ENCODE measurements at places on chromosomes 6 and 20.

DNA sequence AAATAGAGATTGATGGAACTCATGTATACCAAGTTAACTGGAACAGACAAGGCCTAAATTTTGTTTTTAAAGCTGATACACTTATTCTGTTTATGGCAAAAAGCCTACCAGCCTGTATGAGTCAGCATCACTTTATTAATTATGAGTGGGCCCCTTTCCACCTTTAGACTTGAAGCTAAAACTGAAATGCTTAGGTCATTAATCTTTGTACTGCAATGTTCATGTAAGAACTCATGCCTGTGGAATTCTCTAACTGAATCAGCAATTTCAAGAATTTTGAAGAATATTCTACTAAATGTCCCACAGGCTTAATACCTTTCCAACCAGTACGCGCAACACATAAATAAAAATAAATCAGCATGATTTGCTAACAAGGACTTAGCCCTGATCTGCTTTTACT lies 140.2 kb upstream of the PHACTR1 start:
- no peak for DNase-seq

DNA sequence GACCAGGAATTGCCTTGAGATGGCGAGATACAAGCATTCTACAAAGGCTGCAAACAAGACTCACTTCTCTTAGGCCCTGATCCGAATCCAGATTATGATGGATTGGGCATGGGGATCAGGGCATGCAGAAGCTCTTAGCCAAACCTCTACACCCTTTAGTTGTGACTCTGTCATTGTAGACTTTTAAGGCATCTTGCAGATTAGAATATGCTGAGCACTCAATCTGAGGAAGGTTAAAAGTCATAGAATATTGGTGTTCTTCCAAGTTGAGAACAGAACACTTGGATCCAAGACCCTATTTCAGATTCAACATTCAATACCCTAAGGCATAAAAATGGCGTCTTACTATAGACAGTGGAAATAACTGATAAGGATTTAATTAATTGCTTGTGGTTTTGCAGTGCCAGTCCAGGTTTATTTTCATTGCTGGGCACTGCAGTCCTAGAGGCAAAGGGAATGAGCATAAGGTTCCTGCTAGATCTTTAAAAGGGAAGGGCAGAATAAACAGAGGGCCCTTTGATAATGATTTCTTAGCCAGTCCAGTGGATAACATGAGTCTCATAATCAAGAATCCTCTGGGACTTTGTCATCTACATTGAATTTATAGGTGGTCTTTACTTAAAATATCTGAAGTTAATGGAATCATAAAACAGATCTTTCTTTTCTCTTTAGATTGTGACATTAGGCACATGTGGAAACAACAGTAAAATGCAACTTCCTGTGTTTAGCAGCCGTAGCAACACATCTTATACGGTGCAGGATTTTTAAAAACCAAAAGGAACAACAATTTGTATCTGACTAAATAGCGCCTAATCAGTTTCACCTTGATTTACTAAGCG lies 17.6 kb downstream of the PHACTR2 start:
- DNase-seq = no peak

- peak; percentile 68 for DNase-seq
Observed at GRCh38 chr6:7389451-7390225, at the start of the genes CAGE1 and RIOK1. Gene CAGE1 (minus strand): TSS chr6:7389742. CDS start chr6:7387173, 2,569 bp downstream. Gene RIOK1 (plus strand): TSS chr6:7389808. CDS start chr6:7390003, 195 bp downstream.

- DNase-seq = no peak
Observed at GRCh38 chr6:128526152-128526914, 5.9 kb upstream of the PTPRK start.

- DNase-seq = no peak
Observed at GRCh38 chr6:4943716-4944115, 60.1 kb downstream of the RPP40 start.

DNA sequence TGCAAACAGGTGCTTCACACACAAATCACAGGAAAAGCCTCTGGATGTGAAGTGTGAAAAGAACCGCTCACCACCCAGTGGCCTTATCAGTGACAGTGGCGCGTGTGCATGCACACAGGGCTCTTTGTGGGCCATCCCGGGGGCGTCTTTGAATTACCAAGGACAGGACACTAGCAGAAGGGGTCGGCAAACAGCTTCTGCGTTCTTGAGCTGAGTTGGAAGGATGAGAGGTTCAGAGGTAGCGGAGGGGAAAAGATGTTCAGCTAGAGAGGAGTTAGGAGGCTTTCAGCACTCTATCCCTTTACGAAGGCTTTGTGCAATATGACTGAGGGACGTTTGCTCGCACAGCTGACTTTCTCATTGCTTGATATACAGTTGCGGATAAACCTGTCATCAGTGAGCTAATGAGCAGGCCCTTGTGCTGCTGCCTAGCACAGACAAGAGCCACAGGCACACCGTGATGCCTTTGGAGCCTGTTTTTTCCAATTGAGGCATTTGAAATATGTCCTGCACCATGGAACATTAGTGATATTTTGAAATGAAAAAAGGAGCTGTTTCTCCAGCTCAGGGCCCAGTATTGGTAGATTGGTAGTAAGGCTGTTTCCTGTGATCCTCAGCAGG lies 83.1 kb downstream of the IYD start:
- DNase-seq = no peak

DNA sequence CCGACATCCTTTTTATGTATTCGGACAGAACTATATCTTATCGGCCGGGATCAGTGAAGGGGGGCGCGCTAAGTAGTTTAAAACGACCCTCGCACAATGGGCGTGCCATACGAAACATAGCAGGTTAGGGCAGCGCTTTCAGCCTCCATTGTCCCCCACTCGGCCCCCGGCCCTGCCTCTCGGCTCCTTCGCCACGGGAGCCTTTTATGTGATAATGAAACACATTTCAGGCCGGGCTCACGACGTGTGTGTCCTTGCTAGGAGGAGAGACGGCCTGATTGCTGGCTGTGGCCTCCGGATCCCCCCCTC lies 5.3 kb downstream of the FOXA2 start:
- DNase-seq = no peak

GRCh38 chr20:16005021-16005914 lies 568.0 kb downstream of the KIF16B start:
- no peak for DNase-seq

- no peak for DNase-seq
Observed at GRCh38 chr6:109292420-109292819, 89.8 kb downstream of the CD164 start.

GRCh38 chr6:34696189-34696738 lies 303 bp downstream of the ILRUN start:
- no peak for DNase-seq

- DNase-seq = no peak
Observed at GRCh38 chr6:134503585-134504281, 185.8 kb upstream of the SGK1 start.
